Activated CD4-positive, alpha-beta T cell treated with anti-CD3 and anti-CD28 coated beads, Interleukin-10, Interleukin-2, amounts not matched to agents 100 ng/mL and 50 ng/mL, durations not matched to agents 16 hours and 8 hours (primary cell): ENCODE measurements at places on chromosomes 2 and 18.

DNA sequence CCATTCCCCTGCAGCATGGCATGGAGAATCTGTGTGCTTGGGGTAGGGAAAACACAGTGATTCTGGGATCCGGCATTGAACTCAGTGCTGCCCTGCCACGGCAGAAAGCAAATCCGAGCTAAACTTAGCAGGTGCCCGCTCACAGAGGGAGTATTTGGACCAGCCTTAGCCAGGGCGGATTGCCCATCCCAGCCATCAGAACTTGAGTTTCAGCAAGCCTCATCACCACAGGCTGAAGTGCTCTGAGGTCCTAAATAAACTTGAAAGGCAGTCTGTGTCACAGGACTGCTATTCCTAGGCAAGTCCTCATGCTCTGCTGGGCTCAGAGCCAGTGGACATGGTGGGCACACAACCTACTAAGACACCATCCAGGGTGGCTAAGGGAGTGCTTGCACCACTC, 86.2 kb upstream of the YPEL5 start:
- DNase-seq = no peak

- no peak for DNase-seq
Measured at GRCh38 chr2:191931329-191931728, 84.4 kb upstream of the CAVIN2 start.

DNA sequence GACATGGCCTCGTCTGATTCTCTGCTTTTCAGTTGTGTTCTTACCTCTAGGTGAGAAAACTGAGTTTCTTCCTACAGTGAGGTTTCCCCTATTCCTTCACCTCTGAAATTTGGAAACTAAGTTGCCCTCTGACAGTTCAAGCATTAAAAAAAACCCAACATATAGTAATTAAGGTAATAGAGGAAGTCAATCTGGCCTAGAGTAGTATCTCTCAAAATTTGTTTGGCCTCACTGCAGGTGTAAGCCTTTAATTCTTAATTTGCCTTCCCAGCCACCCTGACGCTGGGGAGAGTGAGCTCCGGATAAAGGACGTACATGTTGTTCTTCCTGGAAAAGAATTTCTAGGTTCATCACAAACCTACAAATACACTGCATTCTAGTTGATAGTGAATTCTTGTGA, 1.4 kb downstream of the CAD start:
- no peak for DNase-seq

GRCh38 chr2:16155366-16155765, 215.0 kb downstream of the MYCN start:
- DNase-seq = no peak

DNA sequence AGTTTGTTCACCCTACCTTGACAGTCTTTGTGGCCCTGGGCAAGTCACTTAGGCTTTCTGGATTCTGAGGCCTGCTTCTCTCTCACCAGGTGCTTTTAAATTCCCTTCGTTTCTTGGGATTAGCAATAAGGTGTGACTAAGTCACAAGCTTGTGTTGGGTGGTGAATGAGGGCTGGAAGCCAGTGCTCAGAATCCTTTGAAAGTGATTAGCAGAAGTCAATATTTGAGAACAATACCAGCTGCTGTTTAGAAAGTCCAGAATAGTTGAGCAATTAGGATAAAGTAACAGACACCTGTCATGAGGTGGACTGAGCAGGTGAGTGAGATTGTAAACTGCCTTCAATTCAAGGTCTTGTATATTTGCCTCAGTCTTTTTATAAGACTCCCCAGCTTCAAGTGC, 19.3 kb upstream of the MGAT5 start:
- no peak for DNase-seq

DNA sequence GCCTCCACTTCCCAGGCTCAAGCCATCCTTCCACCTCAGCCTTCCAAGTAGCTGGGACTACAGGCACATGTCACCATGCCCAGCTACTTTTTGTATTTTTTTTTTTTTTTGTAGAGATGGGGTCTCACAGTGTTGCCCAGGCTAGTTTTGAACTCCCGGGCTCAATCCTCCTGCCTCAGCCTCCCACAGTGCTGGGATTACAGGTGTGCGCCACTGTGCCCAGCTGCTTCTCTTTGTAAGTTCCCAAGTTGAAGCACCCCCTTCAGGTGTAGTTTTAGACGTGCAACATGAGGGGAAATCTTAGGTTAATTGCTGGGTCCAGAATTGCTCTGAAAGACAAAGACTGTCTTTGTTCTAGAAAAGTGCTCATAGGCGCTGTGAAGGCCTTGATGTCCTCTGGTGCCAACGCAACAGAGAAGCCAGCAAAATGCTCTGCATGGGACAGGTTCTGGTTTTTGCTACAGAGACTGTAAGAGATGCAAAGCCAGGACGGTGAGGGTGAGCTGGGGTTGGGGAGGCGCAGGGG, 46.6 kb downstream of the RRM2 start:
- no peak for DNase-seq

DNA sequence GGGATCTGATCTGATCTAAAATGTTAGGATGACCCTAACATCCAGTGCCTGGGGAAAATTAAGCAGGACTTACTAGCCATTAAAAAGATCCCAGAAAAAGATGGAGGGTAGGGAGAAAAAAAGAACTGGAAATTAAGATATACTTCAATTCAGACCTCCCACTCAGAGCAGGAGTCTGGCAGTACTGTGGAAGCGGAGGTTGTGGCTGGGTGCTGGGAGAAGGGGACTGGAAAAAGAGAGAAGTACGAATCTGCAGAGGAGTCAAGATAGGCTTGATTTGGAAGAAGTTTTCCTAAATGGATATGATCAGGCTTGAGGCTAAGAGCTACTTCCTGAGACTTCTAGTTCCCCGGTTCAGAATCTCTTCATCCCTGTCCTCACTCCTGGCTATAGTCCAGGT, 33.5 kb upstream of the IHH start:
- no peak for DNase-seq

- DNase-seq = no peak
Measured at GRCh38 chr18:48769006-48769636, 181.6 kb downstream of the SMAD7 start.
